ENCODE measurements at places on chromosomes 7 and 10.

DNA sequence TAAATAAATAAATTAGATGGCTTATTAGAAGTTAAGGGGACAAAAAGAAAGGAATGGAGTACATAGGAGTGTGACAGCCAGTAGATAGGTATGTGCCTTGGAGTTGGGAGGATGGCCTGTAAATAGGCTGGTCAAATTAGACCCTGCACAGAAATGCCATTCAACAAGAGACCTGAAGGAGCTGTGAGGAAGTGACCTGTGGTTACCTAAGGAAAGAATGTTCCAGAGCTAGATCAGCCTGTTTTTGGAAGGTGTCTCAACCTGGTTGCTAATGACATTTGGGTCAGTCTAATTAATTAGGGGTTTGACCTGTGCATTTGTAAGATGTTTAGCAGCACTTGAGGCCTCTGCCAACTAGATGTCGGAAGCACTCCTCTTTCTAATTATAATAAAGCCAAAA lies 315.3 kb upstream of the PLXDC2 start:
- DNase-seq = no peak

- DNase-seq = no peak
Measured at GRCh38 chr10:116141855-116142254, 131.2 kb downstream of the GFRA1 start.

- DNase-seq = no peak
Measured at GRCh38 chr10:74677951-74678350, 148.4 kb upstream of the KAT6B start.

DNA sequence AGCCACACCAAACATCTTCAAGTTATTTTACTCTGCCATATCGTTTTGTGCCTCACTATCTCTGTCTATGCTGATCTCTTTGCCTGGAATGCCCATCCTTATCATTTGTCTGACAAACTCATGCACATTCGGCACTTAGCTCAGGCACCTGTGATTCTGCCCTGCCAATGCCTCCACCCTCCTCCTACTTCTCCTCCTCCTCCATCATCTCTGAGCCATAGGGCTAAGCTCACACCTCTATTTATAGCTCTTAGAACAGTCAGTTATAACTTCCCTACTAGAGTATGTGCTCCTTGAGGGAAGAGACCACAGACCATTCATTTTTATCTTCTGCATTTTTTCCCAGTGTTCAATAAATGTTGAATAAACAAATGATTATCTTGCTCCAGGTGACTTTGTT lies 51.2 kb upstream of the CDK13 start:
- no peak for DNase-seq

DNA sequence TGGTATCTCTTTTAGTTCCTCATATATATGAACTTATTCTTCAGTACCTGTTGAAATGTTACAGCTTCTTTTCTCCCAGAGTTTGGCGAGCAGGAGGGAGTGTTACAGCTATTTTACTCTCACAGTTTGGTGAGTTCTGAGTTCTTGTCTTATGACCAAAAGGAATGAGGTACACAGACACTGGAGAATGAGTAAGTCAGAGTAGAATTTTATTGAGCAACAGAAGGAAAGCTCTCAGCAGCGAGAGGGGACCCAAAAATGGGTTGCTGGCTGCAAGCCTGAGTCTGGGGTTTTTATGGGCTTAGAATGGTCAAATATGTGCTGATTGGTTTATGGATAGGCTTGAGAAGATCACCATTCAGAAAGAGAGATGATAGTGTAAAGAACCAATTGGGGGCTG lies 175.2 kb downstream of the CDK14 start:
- no peak for DNase-seq

GRCh38 chr7:90081621-90082020 lies 72.6 kb upstream of the STEAP1 start:
- DNase-seq = peak; percentile 34

GRCh38 chr7:70489813-70490212 lies 642.1 kb upstream of the GALNT17 start:
- no peak for DNase-seq

DNA sequence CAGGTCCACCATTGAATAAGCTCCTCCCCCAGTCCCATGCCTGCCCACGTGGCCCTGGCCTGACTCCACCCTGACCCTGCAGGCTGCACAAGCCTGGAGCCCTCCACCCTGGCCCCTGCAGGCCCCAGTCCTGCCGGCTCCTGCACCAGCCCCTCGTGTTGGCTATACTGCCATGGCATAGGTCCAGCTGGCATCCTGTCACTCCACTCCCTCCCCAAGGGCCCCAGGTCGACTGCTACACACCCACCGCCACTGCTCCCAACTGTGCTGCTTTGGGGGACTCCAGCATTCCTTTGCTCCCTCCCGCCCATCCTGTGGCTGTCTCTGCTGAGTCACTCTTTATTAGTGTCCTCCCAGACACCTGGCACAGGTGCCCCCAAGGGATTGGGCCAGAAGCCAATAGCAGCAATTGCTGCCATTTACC lies 32.4 kb upstream of the HSPA12A start:
- no peak for DNase-seq

DNA sequence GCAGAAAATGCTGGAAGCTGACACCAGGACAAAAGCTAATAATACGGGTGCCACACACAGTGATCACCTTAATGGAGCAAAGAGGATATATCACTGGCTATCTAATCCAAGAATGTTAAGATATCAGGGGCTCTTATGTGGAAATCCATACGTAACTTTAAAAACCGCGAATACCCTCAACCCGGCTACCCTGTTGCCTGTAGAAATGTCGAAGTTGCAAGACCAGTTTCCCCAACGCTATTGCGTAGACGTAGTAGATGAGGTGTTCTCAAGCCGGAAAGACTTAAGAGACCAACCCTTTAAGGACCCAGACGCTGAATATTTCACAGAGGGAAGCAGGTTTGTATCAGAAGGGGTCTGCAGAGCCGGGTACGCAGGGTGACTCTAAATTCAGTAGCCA lies 7.9 kb upstream of the CYREN start:
- no peak for DNase-seq

- no peak for DNase-seq
Measured at GRCh38 chr7:54796150-54796549, 37.1 kb upstream of the SEC61G start.

GRCh38 chr7:24334012-24334411 lies 50.0 kb downstream of the NPY start:
- DNase-seq = no peak

GRCh38 chr7:155803418-155804376 lies 8.6 kb downstream of the SHH start:
- no peak for DNase-seq
